Thyroid gland (tissue), 4 donors: ENCODE measurements at places on chromosomes 2 and 18.

DNA sequence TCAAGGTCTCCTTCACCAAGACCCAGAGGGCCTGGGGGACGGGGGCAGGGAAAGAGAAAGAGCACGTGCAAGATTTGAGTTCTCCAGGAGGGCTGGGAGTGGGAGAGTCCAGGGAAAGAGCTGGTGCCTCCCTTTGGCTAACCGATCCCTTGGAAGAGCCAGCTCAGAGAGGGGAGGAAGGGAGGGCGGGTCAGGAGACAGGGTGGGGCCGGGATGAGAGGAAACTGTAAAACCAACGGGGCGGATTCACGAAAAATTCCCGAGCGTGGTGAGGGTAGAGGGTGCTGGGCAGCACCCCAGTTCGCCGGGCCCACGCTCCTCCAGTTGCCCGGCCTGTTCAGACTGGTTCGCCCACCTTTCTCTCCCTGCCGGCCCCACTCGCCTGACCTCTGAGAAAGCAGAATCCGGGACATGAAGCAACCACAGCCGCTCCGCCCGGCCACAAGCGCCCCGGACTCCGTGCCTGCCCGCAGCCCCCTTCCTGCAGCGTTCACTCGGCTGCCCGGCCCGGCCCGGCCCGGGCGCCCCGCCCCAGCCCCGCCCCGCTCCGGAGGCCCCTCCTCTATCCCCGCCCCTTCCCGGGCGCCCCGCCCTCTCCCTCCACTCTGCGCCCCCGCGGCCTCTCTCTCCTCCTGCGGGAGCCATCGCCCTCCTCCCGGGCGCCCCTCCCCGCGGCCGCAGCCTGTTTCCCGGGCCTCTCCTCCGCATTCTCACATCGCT is 230.9 kb upstream of the SMAD2 start:
- peak overlapping the region; percentile 66 for H3K27ac ChIP-seq
- H3K4me1 ChIP-seq = peaks cover 43% of the 10 kb centered on the region
- peak; percentile 81 for DNase-seq
- no peaks in the 10 kb centered on the region for H3K27me3 ChIP-seq
- no peaks in the 10 kb centered on the region for H3K36me3 ChIP-seq
- peak overlapping the region; percentile 53 for H3K4me3 ChIP-seq

GRCh38 chr18:9001209-9001608 is 101.3 kb upstream of the NDUFV2 start:
- H3K27ac ChIP-seq = no peak overlapping the region
- no peaks in the 10 kb centered on the region for H3K27me3 ChIP-seq
- H3K36me3 ChIP-seq = no peaks in the 10 kb centered on the region
- DNase-seq = no peak
- H3K4me1 ChIP-seq = no peaks in the 10 kb centered on the region

DNA sequence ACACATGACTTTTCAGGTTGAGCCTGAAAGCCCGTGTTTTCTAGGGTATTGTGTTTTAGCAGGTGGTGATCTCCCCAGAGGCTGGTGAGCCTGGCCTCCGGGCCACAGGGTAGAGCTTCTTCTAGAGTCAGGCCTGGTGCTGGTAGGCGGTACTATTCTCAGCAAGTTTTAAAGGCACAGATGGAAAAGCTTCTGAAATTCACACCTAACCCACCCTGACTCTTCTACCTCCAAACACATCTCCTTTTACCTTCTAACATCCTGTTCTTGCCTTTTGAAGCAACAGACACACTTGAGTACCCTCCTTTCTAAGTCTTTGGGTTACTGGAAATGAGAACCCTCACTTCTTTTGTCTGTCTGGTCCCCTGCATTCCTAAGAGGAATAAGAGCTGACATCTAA is 191.1 kb downstream of the SETBP1 start:
- no peak for DNase-seq
- H3K27me3 ChIP-seq = no peaks in the 10 kb centered on the region
- H3K36me3 ChIP-seq = no peaks in the 10 kb centered on the region
- H3K4me3 ChIP-seq = no peak overlapping the region
- H3K27ac ChIP-seq = no peak overlapping the region

- peak within 1 kb of the TSS; percentile 97 for H3K27ac ChIP-seq
- peak within 1 kb of the TSS; percentile 70 for H3K4me3 ChIP-seq
- H3K4me1 ChIP-seq = peaks cover 23% of the 10 kb centered on the region
- H3K27me3 ChIP-seq = no peaks in the 10 kb centered on the region
- peak; percentile 90 for DNase-seq
Observed at GRCh38 chr2:19901442-19902215, at the start of gene TTC32. TSS of gene TTC32 (minus strand) at chr2:19901983. CDS start at chr2:19901854, 129 bp downstream.

GRCh38 chr2:28083476-28083875 is 192.9 kb downstream of the BABAM2 start:
- H3K27ac ChIP-seq = no peak overlapping the region
- no peak for DNase-seq
- no peaks in the 10 kb centered on the region for H3K36me3 ChIP-seq

- H3K27ac ChIP-seq = peak overlapping the region; percentile 88
- H3K4me3 ChIP-seq = peak overlapping the region; percentile 5
- H3K36me3 ChIP-seq = no peaks in the 10 kb centered on the region
- peaks cover 29% of the 10 kb centered on the region for H3K4me1 ChIP-seq
- no peaks in the 10 kb centered on the region for H3K27me3 ChIP-seq
- DNase-seq = peak; percentile 24
Observed at GRCh38 chr18:3603421-3604234, 153.7 kb downstream of the TGIF1 start.
